ENCODE measurements at places on chromosomes 5 and 9.
A peak's percentile ranks its signal among the peaks of the same experiment; 100 is the strongest.

- no peak for DNase-seq
These were observed 52.3 kb downstream of the RGMB start for GRCh38 chr5:98825582-98826375.

- no peak for DNase-seq
These were observed 197.5 kb downstream of the PCSK5 start for GRCh38 chr9:76087976-76088375.

DNA sequence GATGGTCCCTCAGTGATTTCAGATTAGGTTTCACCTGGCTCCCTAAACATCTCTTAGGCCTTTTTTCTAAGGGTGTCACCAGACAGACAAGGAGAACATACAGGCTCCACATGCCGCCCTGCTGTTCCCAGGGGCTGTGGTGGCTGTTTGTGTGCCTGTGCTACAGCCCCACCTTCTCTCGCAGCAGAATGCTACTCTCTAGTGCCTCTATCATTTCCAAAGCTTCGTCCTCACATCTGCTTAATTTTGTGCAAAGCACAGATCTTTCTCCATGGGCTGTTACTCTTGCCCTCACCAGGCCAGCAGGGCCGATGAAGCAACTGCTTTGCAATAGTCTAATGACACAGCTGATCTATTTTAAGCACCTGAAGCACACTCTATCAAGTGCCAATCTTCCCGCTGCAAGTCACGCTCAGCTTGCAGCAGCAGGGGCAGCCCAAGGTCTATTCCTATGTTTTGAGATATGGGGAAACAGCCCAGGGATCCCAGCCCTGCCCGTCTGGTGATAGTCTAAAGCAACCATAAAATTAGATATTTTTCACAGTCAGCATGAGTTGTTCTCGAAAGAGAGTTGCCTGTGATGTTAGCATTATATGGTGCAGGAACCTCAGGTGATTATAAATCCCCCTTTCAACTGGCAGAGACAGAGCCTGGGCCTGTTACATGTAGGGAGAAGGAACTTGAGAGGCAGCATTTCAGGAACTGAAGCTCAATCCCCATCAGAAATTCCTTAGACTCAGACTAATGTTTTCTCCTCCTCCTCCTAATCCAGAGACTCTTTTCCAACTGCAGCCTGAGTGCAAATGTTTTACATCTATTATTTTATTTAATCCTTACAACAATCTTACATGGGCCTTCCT is 12.7 kb downstream of the ABLIM3 start:
- DNase-seq, result no peak

DNA sequence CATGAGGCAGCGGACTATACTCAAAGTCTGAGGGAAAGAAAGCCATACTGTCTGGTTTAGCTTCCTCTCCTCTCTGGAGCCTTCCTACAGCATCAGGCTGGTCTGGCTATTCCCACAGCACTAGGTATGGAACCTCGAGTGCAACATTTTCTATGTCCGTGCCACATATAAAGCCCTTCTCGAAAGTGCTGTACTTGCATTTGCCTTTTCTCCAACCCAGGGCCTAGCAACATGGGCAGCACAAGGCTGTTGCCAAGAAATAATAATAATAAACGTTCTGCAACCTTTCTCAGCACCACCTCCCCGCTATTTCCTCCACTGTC is 804 bp downstream of the MED10 start:
- no peak for DNase-seq

GRCh38 chr9:79633558-79633957 is 61.8 kb downstream of the TLE4 start:
- DNase-seq, result no peak

GRCh38 chr9:119337573-119337972 is 31.7 kb downstream of the BRINP1 start:
- no peak for DNase-seq

DNA sequence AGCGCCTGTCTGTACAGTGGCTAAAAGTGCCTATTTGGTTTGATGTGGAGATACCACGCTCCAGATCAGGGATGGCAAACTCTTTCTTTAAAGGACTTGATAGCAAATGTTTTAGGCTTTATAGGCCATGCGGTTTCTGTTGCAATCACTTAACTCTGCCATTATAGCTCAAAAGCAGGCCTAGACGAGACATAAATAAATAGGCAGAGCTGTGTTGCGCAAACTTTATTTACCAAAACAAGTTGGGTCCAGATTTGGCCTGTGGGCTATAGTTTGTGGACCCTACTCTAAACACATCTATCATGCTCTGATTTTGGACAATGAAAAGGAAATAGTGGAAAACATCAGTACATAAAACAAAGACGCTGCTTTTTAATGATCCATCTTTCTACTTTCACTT is 79.2 kb downstream of the PTCH1 start:
- DNase-seq, result no peak

DNA sequence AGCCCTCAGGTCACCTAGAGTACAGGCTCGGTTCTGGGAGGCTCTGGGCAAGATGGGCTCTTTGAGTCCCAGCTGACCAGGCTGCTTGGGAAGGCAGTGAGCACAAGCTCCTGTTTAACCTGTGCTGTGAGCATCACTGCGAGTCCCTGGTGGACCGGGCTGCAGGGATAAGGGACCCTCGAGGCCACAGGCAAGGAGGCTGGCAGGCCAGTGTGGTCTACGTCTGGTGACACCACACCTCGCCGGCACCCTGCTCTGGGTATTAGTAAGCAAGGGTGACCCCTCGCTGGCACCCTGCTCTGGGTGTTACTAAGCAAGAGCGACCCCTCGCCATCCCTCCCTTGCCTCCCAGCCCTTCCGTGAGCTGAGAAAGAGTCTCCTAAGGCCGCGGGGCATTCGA is 125.9 kb upstream of the FOXD4L5 start:
- DNase-seq, result no peak

GRCh38 chr5:126953640-126954039 is 76.7 kb downstream of the MARCHF3 start:
- DNase-seq, result no peak

DNA sequence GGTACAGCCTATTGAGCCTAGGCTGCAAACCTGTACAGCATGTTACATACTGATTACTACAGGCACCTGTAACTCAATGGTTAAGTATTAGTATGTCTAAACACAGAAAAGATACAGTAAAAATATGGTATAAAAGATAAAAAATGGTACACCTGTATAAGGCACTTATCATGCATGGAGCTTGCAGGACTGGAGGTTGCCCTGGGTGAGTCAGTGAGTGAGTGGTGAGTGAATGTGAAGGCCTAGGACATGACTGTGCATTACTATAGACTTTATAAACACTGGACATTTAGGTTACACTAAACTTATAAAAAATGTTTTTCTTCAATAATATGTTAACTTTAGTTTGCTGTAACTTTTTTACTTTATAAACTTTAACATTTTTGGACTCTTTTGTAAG is 171.3 kb downstream of the SLC28A3 start:
- no peak for DNase-seq

DNA sequence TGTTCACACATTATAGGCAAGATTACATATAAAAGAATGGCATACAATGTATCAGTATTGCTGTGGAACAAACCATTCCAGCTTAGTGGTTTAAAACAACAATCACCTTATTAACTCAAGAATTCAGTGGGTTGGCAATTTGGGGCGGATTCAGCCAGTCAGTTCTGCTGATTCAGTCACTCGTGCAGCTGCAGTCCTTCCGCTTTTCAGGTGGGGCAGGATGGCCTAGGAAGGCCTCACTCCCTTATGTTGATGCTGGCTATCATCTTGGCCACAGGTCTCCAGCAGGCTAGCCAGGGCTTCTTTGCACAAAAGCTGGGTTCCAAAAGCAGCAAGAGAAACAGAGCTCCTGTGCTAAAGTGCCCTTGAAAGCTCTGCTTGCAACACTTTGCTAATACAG is 150.6 kb downstream of the MCTP1 start:
- no peak for DNase-seq

GRCh38 chr9:138051586-138052321 is 174.2 kb downstream of the CACNA1B start:
- DNase-seq, result no peak

DNA sequence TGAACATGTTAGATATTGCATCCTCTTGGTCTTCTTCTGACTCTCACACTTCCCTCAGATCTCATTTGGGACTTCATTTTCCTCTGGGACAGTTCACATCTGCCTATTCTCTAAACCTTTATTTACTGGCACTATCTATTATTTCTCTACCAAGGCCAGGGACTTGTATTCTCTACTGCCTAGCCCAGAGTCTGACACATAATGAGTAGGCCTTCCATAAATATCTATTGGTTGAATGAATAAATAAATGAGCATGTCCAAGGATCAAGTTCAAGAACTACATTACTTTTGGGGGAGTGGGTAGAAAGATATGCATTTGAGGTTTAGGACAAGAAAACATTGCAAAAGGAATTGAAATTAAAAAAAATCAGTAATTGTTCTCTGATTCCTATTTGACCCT is 250.3 kb downstream of the TRIM32 start:
- DNase-seq, result no peak

DNA sequence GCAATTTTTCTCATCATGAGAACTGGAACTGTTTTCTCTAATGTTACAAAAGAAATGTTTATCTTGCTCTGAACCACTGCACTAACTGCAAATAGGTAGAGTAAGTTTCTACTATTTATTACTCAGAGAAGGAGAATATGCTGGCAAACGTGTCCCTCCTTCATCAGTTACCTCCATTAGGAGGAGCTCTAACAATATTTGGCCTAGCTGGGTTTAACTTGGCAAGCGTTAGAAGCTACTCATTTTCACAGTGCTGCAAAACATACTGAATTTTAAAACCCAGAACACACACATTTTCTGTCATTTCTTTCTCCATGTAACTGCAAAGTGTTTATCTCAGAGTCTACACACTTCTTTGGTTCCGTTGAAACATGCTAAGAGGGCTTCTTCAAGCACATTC is 101.0 kb upstream of the GABRG2 start:
- no peak for DNase-seq

DNA sequence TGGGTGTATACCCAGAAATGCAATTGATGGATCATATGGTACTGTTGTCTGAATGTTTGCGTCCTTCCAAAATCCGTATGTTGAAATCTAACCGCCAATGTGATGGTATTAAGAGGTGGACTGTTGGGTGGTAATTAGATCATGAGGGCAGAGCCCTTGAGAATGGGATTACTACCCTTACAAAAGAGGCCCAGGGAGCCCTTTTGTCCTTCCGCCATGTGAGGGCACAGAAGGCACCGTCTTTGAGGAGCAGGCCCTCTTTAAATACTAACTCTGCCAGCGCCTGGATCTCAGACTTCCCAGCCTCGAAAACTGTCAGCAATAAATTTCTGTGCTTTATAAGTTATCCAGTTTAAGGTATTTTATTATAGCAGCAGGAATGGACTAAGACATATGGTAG is 156.0 kb upstream of the OTULINL start:
- no peak for DNase-seq

DNA sequence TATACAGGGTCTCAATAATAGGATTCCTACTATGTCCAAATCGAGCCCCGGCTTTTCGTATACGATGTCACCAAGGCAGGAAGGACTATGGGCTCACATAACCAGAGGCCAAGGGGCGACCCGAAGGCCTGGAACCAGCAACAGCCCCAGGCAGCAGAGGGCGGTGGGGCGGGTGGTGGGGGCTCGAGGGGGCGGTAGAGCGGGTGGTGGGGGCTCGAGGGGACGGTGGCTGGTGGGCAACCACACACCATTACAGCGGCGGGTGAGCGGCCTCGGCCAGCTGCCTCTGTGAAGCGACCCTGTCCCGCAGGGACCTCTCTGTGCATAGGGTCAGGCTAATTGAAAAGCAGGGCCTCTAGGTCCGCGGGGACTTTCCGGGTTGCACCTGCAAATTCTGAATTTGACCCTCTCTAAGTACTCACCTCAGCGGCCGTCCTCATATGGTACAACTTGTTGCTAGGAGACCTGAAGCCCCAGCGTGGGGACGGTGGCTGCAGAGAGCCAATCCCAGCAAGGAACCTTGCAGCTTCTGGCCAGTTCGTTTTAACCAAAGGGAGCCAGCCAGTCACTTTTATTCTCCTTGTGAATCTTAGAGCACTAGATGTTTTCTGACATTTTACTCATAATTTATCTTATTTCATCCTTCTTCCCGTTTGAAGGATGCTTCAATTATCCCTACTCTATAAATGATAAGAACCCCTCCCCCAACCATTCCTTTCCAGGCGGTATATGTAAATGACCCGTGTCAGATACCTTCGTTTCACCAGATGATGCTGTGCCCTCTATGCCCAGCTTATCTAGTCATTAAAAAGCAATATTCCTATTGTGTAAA is at the start of gene NME5:
Gene NME5, minus strand, starts transcription at position 480 of the 832 bp plus-strand sequence. CDS start 648 bp downstream, outside the sequence.
- DNase-seq, result no peak

GRCh38 chr5:157750320-157750719 is 6.8 kb downstream of the LSM11 start:
- no peak for DNase-seq

GRCh38 chr9:119736491-119737454 is 367.5 kb upstream of the BRINP1 start:
- no peak for DNase-seq

DNA sequence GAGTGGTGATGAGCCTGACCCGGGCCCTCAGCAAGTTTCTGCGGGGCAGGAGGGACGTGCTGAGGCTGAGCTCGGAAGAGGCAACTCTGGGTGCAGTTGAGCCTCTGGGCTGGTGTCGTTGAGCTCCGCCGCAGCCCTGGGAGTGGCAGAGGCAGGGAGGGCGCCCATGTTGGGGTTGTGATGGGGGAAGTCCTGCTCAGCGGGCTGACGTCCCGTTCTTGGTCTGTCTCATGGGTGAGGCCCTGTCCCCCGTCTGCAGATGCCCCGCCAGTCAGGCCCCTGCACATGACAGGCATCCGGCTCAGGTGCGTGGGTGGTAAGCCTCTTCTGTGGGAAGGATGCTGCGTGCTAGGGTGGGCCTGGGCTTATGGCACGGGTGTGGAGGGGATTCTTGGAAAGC is 64.3 kb downstream of the RXRA start:
- peak; percentile 65 for DNase-seq

- no peak for DNase-seq
These were observed 63.1 kb upstream of the CDK5RAP2 start for GRCh38 chr9:120643061-120643460.

DNA sequence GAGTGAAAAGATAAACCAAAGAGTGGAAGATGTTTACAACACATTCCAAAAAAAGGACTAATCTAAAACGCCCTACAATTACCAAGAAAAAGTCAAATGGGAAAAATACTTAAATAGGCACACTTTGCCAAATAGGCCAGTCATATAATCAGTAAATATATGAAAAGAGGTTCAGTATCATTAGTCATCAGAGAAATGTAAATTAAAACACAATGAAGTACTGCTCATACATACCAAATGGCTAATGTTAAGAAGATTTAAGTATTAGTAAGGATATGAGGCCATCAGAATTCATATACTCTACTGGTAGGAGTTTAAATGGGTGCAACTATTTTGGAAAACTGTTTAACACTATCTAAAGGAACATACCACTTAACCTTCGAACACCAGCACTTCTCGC is 47.6 kb downstream of the ZDHHC21 start:
- no peak for DNase-seq

DNA sequence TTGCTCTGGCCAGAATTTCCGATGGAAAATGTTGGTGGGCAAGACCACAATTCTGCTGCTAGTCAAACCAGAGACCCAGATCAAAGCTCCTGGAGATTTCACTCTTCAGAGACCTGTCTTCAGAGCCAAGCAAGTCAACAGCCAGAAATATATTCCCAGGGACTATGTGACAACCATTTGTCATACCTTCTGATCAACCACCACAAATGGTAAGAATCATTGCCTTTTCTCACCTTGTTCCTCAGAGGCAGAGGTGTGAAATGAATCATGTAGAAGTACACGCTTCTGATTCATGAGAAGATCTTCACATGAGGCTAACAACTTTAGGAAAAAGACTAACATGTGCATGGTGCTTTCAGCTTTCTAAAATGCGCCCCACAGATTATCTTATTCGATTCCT is 53.5 kb downstream of the SUSD1 start:
- DNase-seq, result no peak

GRCh38 chr5:28286566-28286965 is 1248.2 kb upstream of the CDH9 start:
- no peak for DNase-seq
